Neural progenitor cell (in vitro differentiated cells): ENCODE measurements at places on chromosomes 1 and 21. TPM values are rescaled to one million over a fixed set of nuclear protein-coding genes. Genes with fewer than 3 reads are reported as not detected.

Gene CD160
- not detected in 2 replicates for total RNA-seq

Gene ITLN1
- total RNA-seq = not detected in 2 replicates

Gene LDLRAD2
- 0.67 and 1.2 TPM in 2 replicates for total RNA-seq

Gene HSPB7
- total RNA-seq = not detected in 2 replicates

Gene FMO3
- total RNA-seq = not detected in 2 replicates
